ENCODE measurements at places on chromosomes 3 and 15.

DNA sequence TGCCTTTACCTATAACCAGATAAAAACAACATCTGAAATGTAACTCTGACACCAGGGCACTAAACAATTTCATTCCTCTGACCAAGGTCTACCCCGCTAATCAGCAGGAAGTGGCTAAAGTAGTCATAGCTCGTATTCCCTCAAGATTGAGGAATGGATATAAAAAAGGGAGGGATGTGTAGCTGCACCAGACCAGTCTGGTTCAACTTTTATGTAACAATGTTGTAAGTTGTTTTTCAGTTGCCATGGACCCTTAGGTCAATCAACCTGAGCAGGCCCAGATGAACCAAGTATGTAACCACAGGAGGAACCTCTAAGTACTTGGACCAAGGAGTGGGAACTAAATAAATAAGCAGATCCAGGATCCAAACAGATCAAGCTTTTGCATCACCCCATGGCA is 28.4 kb upstream of the IFT57 start:
- DNase-seq = no peak

- DNase-seq = no peak
Measured at GRCh38 chr3:141106842-141107241, 55.7 kb downstream of the SPSB4 start.

- DNase-seq = no peak
Measured at GRCh38 chr15:33084661-33085060, 109.9 kb downstream of the FMN1 start.

- DNase-seq = peak; percentile 72
Measured at GRCh38 chr15:88745696-88746095, 57.5 kb upstream of the ACAN start.

- no peak for DNase-seq
Measured at GRCh38 chr3:134993011-134993410, 198.0 kb downstream of the EPHB1 start.

DNA sequence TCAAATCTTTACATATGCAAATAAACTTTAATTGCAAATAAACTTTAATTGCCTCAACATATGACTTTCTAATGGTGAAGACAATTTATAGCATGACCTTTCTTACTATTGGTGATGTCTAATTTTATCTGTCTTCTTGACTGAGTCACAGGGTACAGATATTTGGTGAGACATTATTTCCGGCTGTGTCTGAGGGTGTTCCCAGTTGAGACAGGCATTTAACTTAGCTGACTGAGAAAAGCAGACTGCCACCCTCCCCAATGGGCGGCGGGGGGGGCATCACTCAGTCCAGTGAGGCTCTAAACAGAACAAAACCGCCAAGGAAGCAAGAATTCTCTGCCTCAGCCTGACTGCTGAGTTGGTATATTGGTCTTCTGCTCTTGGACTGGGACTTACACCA is 160.0 kb downstream of the TBL1XR1 start:
- DNase-seq = no peak

DNA sequence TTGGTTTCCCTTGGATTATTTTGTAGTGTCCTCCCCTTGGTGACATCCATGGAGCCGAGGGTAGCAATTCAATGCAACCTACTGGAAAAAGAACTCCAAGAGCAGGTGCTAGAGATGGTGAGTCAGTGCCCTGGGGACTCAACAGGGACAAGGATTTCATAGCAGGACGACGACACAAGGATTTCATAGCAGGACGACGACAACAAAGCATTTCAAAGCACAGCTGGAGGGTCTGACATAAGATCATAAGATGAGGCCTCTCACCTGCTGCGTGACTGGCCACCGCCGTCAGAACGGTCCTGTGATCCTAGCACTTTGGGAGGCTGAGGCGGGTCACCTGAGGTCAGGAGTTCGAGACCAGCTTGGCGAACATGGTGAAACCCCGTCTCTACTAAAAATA is 22.5 kb downstream of the NRROS start:
- DNase-seq = no peak

GRCh38 chr3:71565316-71565715 is 18.2 kb downstream of the FOXP1 start:
- DNase-seq = no peak

- DNase-seq = no peak
Measured at GRCh38 chr3:39025222-39025970, 26.3 kb downstream of the SCN11A start.

Measured in AG08396 (cell line).